Stimulated activated CD8-positive, alpha-beta memory T cell treated with anti-CD3 and anti-CD28 coated beads, Interleukin-7, amount 100 ng/mL, for 48 hours (primary cell): ENCODE measurements at places on chromosomes 2 and 18.

GRCh38 chr18:49628881-49629795 is 67.3 kb downstream of the LIPG start:
- DNase-seq, result no peak

DNA sequence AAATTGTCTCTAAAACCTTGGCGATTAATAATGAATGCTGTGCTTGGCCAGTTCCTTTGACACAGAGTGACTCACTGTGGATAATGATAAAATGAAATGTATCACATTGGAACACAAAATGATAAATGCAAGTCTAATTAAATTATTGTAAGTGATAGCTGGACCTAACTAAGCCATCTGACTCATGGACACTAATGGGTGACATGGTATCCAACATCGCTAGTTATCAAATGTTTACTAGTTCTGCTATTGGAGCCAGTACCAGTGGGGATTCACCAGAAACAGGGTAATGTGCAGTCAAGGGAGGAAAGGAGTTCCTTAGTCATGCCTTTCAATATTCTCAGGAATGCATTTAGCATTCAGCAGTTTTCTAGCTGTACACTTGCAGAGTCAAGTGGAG is 736.3 kb upstream of the ACVR2A start:
- no peak for DNase-seq

- DNase-seq, result no peak
Observed at GRCh38 chr2:134258684-134259388, 5.0 kb downstream of the MGAT5 start.

DNA sequence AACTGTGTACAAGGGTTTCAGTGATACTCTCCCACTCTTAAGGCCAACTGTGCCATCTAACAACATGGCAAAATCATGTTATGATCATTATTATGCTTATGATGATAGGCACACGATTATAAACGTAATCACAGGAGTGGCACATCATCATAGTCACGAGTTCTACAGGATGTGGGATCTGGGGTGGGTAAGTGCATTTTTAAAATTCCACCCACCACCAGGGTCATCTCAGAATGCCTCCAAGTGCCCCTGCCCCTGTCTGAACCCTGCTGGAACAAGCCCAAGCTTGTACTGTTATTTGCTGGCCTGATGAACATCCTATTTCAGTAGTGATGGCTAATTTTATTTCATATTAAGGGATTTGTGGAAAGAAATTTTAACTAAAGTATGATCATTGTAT is 117.8 kb downstream of the PTPRM start:
- no peak for DNase-seq

DNA sequence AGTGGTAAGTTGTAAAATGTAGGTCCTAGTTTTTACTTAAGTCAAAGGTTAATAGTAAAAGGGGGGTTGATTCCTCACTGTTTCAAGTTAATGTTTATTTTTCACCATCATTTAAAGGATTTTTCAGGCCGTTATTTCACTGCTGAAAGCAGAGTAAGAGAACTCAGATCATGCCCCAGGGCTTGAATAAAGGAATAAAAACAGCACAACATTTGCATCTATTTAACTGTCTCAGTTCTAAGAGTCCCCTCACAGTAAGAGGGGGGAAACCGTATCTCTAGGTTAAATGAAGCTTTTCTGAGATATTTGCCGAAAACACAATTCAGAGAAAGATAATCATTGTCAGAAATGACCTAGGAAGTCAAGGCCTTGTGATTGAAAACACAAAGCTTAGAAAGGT is 138.2 kb upstream of the KCTD1 start:
- DNase-seq, result no peak
